ENCODE measurements at places on chromosomes 2 and 18. TPM values are rescaled to one million over a fixed set of nuclear protein-coding genes. Genes with fewer than 3 reads are reported as not detected.

The CAVIN2 gene
- polyA plus RNA-seq = not detected

The AMER3 gene
- not detected for polyA plus RNA-seq

- DNase-seq = peak; percentile 21
Measured at GRCh38 chr2:218853766-218854165, 5.8 kb upstream of the WNT6 start.

GRCh38 chr2:118103951-118104940, 16.0 kb downstream of the INSIG2 start:
- DNase-seq = no peak

- DNase-seq = no peak
Measured at GRCh38 chr2:233384811-233385488, 30.7 kb downstream of the DGKD start.

GRCh38 chr2:163812926-163813520, 77.2 kb upstream of the FIGN start:
- DNase-seq = no peak

DNA sequence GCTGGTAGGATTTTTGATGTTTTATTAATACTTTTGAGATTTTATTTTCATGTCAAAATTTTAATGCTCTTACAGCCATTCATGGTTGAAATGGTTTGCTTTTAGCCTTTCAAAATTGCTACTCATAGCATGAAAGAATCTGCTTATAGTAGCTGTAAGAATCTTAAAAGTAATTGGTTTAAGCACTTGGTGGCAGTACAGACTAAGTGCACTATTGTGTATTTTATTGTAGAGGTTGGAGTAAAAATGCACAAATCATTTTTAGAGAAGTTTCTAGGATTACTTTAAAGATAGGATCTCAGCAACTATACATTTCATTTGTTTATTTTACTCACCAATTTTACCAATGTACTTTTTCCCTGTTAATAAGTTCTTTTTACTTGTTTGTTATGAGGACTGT, 205.8 kb downstream of the SPAG16 start:
- DNase-seq = no peak
